ENCODE measurements at places on chromosomes 1 and 21. TPM values are rescaled to one million over a fixed set of nuclear protein-coding genes. Genes with fewer than 3 reads are reported as not detected.

Gene NID1
- total RNA-seq: 29.3 TPM

Gene F13B
- total RNA-seq: not detected

Gene CD1E
- total RNA-seq: not detected

Gene SPATA6
- 7.4 TPM for total RNA-seq

Gene ENAH
- 93.7 TPM for total RNA-seq

Gene NES
- 87.4 TPM for total RNA-seq

Gene LCE3E
- not detected for total RNA-seq

- no peaks in the 10 kb centered on the region for H3K27me3 ChIP-seq
- H3K4me1 ChIP-seq: no peaks in the 10 kb centered on the region
- H3K27ac ChIP-seq: no peak overlapping the region
- no peak for DNase-seq
Observed at GRCh38 chr1:116544588-116545358, 26.1 kb downstream of the CD58 start.

GRCh38 chr1:153963030-153963849, at the start of gene SLC39A1:
SLC39A1 (minus strand) TSS chr1:153963537; CDS start chr1:153962715, 822 bp downstream.
- H3K27ac ChIP-seq: peak within 1 kb of the TSS; percentile 91
- DNase-seq: peak; percentile 96
- H3K27me3 ChIP-seq: no peaks in the 10 kb centered on the region
- H3K36me3 ChIP-seq: peaks cover 4% of the 10 kb centered on the region
- H3K4me1 ChIP-seq: peaks cover 20% of the 10 kb centered on the region
- peak within 1 kb of the TSS; percentile 88 for H3K4me3 ChIP-seq

DNA sequence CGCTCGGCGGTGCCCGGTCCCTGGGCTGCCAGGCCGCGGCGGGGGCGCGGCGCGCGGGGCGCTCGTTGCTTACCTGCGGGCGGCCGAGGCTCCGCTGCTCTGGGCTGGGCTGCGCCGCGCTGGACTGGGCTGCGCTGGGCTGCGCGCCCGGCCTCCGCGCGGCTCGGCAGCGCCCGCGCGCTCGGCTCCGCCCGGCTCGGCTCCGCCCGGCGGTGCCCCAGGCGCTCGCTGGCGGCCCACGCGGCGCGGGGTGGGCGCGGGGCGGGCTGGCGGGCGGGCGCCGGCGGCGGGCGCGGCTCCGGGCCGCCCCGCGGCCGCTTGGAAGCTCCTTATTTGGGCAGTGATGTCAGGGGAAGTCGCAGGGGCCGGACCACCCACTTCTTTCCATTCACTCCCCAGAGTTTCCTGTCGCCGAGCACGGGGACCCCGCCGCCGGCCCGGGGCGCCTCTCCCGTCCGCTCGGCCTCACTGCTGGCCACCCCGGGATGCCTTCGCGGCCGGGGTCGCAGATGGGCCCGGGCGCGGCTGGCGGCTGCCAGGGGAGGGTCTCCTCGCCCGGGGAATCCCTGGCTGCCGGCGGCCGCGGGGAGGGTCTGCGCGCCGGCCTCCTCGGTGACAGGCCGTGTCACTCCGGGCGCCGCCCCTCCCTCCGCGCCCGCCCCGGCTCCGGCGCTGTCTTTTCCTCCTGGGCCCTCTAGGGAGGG, 177.7 kb upstream of the EDN2 start:
- H3K4me1 ChIP-seq: peaks cover 5% of the 10 kb centered on the region
- H3K27me3 ChIP-seq: no peaks in the 10 kb centered on the region
- peak overlapping the region; percentile 57 for H3K4me3 ChIP-seq
- H3K27ac ChIP-seq: no peak overlapping the region
- no peaks in the 10 kb centered on the region for H3K36me3 ChIP-seq

DNA sequence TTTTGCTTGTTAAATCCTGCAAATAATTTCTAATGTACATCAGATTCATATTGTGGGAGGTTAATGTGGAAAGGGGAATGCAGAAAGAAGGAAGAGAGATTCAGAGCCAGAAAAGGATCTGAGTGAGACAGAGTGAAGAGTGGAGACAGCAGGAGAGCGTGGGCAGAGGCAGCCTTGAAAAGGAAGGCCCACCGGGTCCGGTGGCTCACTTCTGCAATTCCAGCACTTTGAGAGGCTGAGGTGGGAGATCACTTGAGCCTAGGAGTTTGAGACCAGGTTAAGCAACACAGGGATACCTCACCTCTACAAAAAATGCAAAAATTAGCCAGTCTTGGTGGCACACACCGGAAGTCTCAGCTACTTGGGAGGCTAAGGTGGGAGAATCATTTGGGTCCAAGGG, 222.0 kb upstream of the RAB4A start:
- H3K4me1 ChIP-seq: no peaks in the 10 kb centered on the region
- H3K27ac ChIP-seq: no peak overlapping the region
- DNase-seq: no peak
- no peak overlapping the region for H3K4me3 ChIP-seq

GRCh38 chr1:200353232-200353631, 56.6 kb downstream of the ZNF281 start:
- no peaks in the 10 kb centered on the region for H3K27me3 ChIP-seq
- H3K4me3 ChIP-seq: no peak overlapping the region
- peaks cover 10% of the 10 kb centered on the region for H3K4me1 ChIP-seq
- no peak for DNase-seq
- H3K36me3 ChIP-seq: no peaks in the 10 kb centered on the region

DNA sequence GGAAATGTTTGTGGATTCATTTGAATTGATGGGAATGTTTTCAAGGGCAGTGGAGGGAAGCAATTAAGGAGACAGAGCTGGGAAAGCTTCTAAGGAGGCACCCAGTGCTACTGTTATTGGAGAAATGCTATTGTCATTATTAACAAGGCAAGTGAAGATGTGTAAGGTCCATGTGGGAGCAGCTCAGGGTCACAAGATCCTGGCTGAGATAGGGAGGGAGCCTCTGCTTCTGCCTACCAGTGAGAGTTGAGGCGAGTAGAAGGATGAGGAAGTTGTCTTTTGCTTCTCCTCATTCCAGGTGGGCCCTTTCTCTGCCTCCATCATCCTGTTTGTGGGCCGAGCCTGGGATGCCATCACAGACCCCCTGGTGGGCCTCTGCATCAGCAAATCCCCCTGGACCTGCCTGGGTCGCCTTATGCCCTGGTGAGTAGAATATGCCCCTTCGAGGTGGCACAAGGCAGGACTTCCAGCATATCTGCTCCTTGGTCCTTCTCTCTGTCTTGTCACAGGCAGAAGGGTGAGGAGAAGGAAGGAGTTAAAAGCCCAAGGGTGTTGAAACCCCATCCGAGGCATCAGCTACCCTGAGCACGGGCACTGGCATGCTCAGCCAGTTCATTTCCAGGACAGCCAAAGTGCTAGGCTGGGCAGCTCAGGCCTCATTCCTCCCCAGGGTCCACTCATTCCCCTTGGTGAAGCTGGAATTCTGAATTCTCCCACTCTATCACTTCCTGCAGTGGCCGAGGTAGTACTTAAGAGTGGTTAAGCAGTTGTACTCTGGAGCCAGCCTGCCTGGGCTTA, 3.7 kb downstream of the MFSD2A start:
- no peak overlapping the region for H3K27ac ChIP-seq
- DNase-seq: no peak
- no peak overlapping the region for H3K4me3 ChIP-seq
- no peaks in the 10 kb centered on the region for H3K36me3 ChIP-seq

DNA sequence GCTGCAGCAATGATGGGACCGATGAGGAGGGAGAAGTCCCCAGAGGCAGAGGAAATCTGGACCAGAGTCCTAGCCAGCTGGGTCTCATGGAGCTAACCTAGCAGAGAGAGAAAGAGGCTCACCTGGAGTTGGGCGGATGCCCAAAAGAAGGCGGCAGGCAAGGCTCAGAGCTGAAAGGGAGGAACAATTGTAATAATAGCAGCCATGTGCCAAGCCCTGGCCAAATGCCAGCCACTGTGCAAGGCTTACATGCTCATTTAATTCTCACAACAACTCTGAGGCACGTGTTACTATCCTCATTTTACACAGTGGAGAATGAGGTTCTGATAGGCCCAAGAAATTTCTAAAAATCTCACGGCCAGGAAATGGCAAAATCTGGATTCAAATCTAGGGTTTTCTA, 50.0 kb upstream of the ZNF648 start:
- H3K4me3 ChIP-seq: no peak overlapping the region
- H3K27ac ChIP-seq: no peak overlapping the region
- H3K36me3 ChIP-seq: no peaks in the 10 kb centered on the region
- H3K27me3 ChIP-seq: no peaks in the 10 kb centered on the region
- no peak for DNase-seq

DNA sequence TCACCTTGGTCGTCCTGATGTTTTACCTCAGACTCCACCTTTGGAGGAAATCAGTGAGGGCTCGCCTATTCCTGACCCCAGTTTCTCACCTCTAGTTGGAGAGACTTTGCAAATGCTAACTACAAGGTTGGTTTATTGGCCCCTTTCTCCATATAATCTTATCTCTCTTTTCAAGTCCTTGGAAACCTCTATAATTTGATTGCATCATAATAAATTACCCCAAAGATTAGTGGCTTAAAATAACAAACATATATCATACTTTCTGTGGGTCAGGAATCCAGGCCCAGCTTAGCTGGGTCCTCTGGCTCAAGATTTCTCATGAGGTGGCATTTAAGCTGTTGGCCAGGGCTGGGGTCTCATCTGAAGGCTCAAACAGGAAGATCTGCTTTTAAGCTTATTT, 12.1 kb upstream of the PSMD4 start:
- no peaks in the 10 kb centered on the region for H3K27me3 ChIP-seq
- peaks cover 11% of the 10 kb centered on the region for H3K4me1 ChIP-seq
- H3K27ac ChIP-seq: no peak overlapping the region
- H3K36me3 ChIP-seq: peaks cover 18% of the 10 kb centered on the region

GRCh38 chr1:168420177-168420576, 123.6 kb downstream of the XCL2 start:
- no peaks in the 10 kb centered on the region for H3K27me3 ChIP-seq
- H3K27ac ChIP-seq: no peak overlapping the region
- no peak overlapping the region for H3K4me3 ChIP-seq
- no peak for DNase-seq
- H3K36me3 ChIP-seq: no peaks in the 10 kb centered on the region

- DNase-seq: no peak
- H3K4me1 ChIP-seq: no peaks in the 10 kb centered on the region
- no peak overlapping the region for H3K4me3 ChIP-seq
- H3K27me3 ChIP-seq: no peaks in the 10 kb centered on the region
Observed at GRCh38 chr1:185869590-185869989, 135.4 kb downstream of the HMCN1 start.

- no peaks in the 10 kb centered on the region for H3K27me3 ChIP-seq
- H3K4me1 ChIP-seq: no peaks in the 10 kb centered on the region
- no peak for DNase-seq
- H3K27ac ChIP-seq: no peak overlapping the region
Observed at GRCh38 chr1:90936061-90936460, 85.8 kb downstream of the ZNF644 start.

DNA sequence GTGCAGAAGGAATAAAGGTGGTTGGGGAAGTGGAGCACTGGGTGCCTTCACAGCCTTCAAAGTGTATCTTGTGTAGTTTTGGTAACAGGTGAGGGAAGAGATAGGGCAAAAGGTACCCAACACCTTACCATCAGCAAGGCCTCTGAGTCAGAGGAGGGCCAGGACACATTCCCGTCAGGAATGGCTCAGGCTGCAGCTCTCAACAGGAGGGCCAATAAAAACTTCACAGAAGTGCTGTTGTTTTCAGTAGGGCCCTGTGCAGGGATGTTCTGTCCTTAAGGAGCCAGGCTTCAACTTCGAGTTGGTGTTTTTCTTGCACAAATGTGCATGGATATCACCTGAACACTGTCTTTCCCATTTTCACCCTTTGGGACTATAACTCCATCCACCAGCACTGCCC, 333.4 kb downstream of the ASTN1 start:
- H3K27ac ChIP-seq: no peak overlapping the region
- no peaks in the 10 kb centered on the region for H3K36me3 ChIP-seq
- no peak for DNase-seq
- H3K4me1 ChIP-seq: no peaks in the 10 kb centered on the region
- H3K4me3 ChIP-seq: no peak overlapping the region
- H3K27me3 ChIP-seq: no peaks in the 10 kb centered on the region

GRCh38 chr1:155236451-155236850, 18.8 kb downstream of the ENTREP3 start:
- no peak overlapping the region for H3K4me3 ChIP-seq
- peaks cover 3% of the 10 kb centered on the region for H3K4me1 ChIP-seq
- H3K27ac ChIP-seq: no peak overlapping the region
- peaks cover 2% of the 10 kb centered on the region for H3K36me3 ChIP-seq

DNA sequence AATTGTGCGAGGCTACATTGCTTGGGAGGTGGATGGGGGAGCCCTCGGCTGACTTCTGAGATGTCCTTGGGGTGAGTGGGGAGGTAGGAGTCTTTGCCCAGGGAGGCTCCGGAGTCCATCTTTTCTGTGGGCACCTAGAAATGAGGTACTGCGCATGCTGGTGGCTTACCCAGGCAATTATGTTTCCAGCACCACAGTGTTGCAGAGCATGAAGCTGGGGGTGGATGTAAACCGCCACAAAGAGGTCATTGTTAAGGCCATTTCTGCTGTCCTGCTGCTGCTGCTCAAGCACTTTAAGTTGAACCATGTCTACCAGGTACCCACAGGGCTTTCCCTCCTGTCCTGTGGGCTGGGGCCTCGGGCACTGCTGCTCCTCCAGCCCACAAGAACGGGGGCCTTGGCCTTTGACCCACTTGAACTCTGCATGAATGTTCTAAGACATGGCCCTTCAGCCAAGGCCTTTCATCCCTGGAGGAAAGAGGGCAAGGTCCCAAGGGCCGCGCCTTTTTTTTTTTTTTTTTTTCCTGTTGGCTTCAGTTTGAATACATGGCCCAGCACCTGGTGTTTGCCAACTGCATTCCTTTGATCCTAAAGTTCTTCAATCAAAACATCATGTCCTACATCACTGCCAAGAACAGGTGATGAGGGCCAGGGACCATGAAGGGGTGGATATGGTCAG, 14.6 kb downstream of the STRIP1 start:
- H3K27me3 ChIP-seq: no peaks in the 10 kb centered on the region
- peaks cover 24% of the 10 kb centered on the region for H3K36me3 ChIP-seq
- no peak for DNase-seq
- no peak overlapping the region for H3K4me3 ChIP-seq

- no peaks in the 10 kb centered on the region for H3K36me3 ChIP-seq
- no peak for DNase-seq
Observed at GRCh38 chr1:24748191-24749121, 3.2 kb downstream of the CLIC4 start.

DNA sequence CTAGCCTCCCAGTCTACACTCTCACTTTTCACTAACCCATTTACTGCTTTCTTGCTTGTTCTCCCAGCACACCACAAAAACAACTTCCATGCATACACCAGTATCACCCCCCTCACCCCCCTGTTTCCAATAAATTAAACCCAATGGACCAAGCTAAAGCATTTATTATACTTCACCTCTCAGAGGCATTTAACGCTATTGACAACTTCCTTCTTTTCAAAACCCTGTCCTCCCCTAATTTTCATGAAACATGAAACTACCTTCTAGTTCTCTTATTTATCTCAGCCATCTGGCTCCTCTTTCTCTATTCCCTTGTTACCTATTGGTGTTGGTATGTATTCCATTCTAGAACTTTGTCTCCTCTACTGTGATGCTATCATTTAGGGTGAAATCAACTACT, 32.3 kb downstream of the PTPRC start:
- no peak overlapping the region for H3K27ac ChIP-seq
- H3K36me3 ChIP-seq: no peaks in the 10 kb centered on the region
- no peak overlapping the region for H3K4me3 ChIP-seq
- H3K27me3 ChIP-seq: no peaks in the 10 kb centered on the region
- peaks cover 18% of the 10 kb centered on the region for H3K4me1 ChIP-seq
- no peak for DNase-seq
